RWPE1 (cell line): ENCODE measurements at places on chromosomes 7 and 10.
A peak's percentile ranks its signal among the peaks of the same experiment; 100 is the strongest.

DNA sequence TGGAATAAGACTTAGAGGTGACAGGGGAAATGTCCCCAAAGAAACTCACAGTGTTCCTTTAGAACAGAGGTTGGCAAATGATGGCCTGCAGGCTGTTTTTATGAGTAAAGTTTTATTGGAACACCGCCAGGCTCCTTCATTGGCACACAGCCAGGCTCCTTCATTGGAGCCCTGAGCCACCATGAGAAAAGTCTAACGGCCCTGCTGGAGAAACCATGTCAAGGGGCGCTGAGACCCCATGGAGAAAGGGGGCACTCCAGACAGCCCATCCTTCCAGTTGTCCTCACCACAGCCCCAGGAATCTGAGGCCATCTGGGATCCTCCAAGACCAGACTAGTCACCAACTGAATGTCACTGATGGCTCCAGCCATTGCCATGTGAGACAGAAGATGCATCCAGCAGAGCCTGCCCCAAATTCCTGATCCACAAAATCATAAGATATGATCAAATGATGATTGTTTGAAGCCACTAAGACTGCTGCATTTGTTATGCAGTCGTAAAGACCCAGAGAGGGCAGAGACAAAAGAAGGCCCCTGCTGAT is 88.2 kb upstream of the GPR26 start:
- DNase-seq, result no peak

- DNase-seq, result no peak
These were observed 135.0 kb downstream of the CDH23 start for GRCh38 chr10:71531485-71532446.

DNA sequence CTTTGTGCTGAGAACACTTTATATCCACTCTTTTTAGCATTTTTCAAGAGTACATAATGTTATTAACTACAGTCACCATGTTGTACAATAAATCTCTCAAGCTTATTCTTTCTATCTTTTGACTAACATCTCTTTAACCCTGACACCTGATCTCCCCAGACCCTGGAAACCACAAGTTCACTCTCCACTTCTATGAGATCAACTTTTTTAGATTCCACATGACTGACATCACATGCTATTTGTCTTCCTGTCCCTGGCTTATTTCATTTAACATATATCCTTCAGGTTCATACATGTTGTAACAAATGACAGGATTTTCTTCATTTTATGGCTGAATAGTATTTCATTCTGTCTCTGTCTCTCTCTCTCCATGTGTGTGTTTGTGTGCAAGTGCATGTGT is 15.5 kb downstream of the SLC13A1 start:
- no peak for DNase-seq

GRCh38 chr10:9869205-9869604 is 1148.5 kb upstream of the CELF2 start:
- no peak for DNase-seq

- no peak for DNase-seq
These were observed 224.3 kb upstream of the PHYHIPL start for GRCh38 chr10:58952162-58952601.

- peak; percentile 57 for DNase-seq
These were observed 2.4 kb downstream of the TLL2 start for GRCh38 chr10:96511044-96511945.

GRCh38 chr7:94188350-94188749 is 184.2 kb upstream of the BET1 start:
- DNase-seq, result no peak

- no peak for DNase-seq
These were observed 487.6 kb upstream of the ZMIZ1 start for GRCh38 chr10:78581133-78581694.

- no peak for DNase-seq
These were observed 21.1 kb downstream of the MICALL2 start for GRCh38 chr7:1438208-1438607.

- no peak for DNase-seq
These were observed 12.3 kb downstream of the DDIT4 start for GRCh38 chr10:72285972-72286521.

GRCh38 chr10:17913604-17914003 is 38.1 kb upstream of the SLC39A12 start:
- DNase-seq, result no peak

GRCh38 chr10:22986771-22987542 is 59.1 kb downstream of the ARMC3 start:
- peak; percentile 9 for DNase-seq
